Stimulated activated CD8-positive, alpha-beta memory T cell treated with anti-CD3 and anti-CD28 coated beads, Interleukin-12 subunit alpha, Interleukin-12 subunit beta, amount 100 ng/mL, for 4 hours (primary cell): ENCODE measurements at places on chromosomes 6 and 20.

DNA sequence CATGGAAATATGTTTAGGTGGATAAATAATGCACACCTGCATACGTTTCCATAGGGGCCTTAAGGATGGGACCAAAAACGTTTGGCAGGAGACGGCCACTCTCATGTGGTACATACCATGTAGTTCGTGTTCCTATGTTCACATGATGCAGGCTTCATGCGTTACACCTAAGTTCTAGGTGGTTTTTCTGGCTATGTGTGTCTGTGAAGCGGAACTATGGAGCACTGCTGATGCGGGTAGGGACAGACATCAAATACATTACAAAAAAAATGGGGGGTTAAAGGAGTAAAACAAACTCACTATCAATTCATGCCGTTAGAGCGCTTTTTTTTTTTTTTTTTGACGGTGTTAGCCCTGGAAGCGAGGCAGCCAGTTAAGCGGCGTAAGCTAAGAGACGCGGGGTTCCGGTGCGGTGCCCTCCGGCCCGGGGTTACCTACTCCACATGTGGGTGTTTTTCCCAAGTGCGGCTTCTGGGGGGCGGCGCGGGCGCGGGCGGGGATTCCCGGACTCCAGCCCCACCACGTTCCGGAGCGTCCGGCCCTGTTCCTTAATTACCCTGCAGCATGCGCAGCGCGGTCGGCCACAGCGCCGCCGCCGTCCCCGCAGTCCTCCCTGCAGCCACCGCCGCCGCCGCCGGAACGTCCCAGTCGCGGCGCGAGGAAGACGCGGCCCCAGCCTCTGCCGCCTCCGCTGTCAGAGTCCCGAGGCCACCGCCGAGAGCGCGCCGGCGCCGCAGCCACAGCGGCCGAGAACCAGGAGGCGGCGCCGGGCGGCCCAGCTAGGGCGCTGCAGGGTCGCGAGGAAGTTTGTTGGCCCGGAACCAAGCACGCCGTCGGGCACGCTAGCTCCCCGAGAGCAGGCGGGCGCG, 648 bp downstream of the COL19A1 start:
- peak; percentile 46 for DNase-seq

DNA sequence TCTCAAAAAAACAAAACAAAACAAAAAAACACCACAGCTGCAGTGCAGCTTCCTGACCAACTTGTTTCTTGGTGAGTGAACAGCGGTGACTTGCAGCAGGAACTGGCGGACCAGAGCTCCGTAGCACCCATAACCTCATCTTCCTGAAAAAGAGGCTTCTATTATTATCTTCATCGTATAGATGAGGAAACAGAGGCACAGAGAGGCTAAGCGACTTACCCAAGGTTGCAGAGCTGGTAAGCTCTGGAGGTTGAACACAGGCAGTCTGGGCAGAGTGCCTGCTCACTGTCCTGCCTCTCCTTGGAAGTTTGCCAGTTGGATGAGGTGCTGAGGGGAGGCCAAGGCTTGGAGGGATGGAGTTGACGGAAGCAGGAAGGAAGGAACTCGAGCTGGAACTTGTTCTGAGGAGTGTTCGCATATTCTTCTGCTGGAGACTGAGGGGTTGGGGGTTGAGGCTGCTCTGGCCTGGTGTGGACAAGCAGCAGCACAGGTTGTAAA, 47.9 kb upstream of the CCDC167 start:
- no peak for DNase-seq

GRCh38 chr6:112457886-112458285, 110.8 kb downstream of the RFPL4B start:
- DNase-seq: no peak

DNA sequence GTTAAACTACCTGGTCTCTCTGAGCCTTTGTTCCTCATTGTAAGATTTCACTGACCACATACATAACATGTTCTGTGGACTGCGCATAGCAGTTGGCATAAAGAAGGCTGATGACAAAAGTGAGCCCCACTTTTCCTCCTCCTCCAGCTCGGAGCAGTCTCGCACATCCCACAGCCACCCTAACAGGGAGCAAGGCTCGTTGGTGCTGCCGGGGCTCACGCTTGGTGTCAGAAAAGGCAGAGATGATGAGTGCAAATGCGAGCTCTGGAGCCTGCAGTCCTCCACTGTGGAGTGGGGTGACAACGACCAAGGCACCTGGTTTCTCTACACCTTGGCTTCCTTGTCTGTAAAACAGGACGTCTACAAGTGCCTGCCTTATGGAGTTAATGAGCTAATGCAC, 9.7 kb downstream of the TGM3 start:
- DNase-seq: no peak

GRCh38 chr6:28303570-28303969, 22.2 kb downstream of the PGBD1 start:
- no peak for DNase-seq
